ENCODE measurements at places on chromosomes 3 and 15.

- no peak for DNase-seq
These were observed 7.4 kb downstream of the SLC35A5 start for GRCh38 chr3:112569265-112569664.

DNA sequence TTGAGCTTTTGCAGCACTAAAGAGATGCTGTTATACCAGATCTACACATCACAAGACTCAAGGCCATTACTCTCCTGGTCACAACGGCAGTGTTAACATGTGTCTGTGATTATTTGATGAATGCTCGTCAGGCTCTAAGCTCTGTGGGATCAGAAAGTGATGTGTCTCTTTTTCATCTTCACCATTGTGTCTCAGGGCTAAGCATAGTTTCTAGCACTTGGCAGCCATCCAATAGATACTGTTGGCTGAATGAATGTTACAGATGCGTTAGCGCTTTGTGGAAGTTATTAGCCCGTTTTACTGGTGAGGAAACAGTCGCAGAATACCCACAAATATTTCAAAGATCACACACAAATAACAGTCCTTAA is 1.2 kb upstream of the FAM81A start:
- no peak for DNase-seq

DNA sequence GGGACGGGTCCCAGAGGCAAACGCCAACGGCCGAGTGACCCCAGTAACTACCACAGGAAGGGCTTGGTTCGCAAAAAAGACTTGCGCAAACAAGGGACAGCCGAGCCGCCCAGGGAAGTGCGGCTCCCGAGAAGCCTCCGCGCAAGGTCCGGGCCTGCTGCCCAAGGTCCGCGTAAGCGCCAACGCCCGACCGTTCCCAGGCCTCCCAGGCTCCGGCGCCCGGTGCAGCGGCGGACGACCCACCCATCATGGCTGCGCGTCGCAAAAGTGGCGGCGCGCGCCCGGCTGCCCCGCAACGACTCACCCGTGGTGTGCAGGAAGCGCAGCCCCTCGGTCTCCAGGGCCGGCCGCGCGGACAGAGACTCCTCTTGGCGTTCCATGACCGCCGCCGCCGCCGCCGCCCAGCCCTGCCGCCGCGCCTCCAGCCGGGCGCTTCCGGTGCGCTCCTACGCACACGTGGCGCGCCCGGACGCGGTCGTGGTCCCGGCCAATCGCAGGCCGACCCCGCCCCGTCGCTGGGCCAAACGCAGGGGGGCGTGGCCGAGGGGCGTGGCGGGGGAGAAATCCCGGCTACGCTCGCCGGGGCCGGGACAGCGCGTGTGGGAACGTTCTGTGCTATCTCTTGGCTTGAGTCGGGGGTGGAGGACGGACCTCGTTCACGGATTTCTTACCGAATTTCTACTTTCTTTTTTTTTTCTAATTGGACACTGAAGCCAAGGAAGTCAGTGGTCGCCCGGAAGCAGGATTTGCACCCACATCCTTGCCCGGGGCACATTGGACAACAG is at the start of gene SELENOS:
SELENOS (minus strand) TSS at position 448 of the 785 bp plus-strand sequence; CDS start at position 380, 68 bp downstream.
- DNase-seq, result peak; percentile 83

GRCh38 chr15:72445426-72445825 is 28.7 kb upstream of the ARIH1 start:
- DNase-seq, result no peak

DNA sequence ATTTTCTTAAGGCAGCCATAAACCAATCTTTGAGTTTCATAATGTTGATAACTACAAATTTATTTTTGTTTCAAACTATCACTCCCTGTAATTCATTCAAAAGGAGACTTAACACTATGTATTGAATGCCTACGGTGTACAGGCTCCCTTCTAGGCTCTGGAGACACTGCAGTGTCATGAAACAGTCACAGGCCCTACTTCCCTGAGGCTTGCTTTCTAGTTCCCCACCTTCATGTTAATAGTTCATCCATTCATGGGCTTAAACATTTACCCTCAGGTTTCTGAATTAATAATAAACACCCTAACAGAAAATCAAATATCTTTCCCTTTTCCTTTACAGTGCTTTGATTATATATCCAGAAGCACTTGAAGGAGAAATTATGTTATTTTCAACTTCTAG is 168.7 kb downstream of the CHL1 start:
- DNase-seq, result no peak

- no peak for DNase-seq
These were observed 347.7 kb upstream of the TGFBR2 start for GRCh38 chr3:30258426-30259392.

DNA sequence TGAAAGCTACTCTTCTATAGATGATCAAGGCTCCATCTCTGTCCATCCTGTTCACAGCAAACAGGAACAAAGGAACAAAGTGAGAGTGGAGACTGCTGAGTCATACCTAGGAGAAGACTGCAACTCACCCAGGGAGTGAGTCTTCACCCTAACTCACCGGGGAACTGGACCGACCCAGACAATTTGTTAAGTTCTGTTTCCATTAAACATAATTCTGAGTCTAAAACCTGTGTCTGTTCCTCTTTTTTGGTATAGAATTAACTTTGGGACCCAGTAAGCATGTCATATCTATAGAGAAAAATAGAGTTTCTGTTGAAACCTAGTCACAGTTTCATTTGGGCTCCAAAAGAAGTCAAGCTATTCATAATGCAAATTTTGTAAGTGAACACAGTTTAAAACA is 21.6 kb downstream of the CCDC80 start:
- no peak for DNase-seq

GRCh38 chr3:186902713-186903112 is 27.6 kb upstream of the ST6GAL1 start:
- DNase-seq, result no peak

DNA sequence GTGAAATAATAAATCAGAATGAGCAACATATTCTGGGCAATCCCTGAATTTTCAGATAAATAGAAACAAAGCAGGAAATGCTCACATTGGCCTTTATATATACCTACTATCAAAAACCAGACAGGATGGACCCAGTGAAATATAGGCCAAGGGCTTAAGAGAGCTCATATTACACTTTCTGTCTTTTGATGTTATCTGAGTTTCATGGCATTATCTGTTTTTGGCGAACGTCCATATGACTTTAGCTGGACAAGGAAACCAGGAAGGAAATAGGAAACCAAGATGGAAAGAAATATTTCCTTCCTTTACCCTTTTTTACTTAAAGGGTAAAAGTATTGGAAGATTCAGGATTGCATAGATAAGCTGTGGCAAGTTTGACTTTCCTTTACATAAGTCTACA is 274.8 kb downstream of the THSD4 start:
- DNase-seq, result no peak

GRCh38 chr3:71104121-71104541 is 479.4 kb downstream of the FOXP1 start:
- DNase-seq, result no peak

DNA sequence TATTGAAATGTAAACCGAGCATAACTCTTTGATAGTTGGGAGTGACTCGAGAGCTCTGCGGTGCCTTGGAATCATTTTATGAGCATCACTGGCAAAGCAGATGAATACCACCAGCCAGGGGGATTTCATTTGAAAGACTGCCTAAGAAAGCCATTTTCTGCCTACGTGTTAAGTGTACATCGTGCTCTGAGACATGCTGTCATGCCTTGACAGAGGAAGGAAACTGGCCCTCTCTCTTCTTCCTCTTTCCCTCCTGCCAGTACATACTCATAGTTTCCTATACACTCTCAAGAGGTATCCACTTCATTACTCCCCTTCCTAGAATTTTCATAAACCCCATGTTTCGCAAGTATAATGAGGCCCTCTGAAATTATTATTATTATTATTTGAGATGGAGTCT is 8.8 kb downstream of the BCL2A1 start:
- no peak for DNase-seq

DNA sequence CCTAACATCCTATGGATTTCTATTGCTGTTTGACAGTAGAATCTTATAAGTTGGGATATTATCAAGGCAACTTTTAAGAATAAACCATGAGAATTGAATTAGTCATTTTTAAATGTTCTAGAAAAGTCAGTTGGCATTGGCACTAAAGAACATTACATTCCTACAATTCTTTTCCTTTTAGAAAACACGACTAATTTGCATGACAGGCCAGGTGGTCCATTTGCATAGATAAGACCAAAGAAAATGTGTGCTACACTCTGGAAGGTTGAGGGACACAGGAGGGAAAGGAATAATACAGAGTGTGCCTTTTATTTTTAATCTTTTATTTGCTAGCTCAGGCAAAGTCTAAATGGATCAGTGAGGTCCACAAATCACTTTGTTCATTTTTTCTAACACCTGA is 962.3 kb downstream of the EPHA3 start:
- DNase-seq, result no peak

- no peak for DNase-seq
These were observed 20.5 kb upstream of the UBE2Q2 start for GRCh38 chr15:75822685-75823278.

- no peak for DNase-seq
These were observed 119.2 kb upstream of the TP63 start for GRCh38 chr3:189512039-189512438.

DNA sequence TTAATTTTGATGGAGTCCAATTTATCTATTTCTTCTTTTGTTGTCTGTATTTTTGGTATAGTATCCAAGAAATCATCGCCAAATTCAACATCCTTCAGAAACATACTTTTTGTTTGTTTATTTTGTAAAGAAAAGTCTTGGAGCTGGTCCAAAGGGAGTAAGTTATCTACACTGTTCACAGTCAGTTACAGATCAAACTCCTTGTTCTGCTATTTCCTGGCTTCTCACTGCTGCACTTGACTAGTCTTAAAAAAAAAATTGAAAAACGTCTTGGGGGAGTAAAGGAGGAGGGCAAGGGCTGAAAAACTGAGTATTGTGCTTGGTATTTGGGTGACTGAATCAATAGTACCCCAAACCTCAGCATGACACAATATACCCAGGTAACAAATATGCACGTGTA is 105.6 kb downstream of the NFKBIZ start:
- no peak for DNase-seq

- no peak for DNase-seq
These were observed 219.9 kb downstream of the TCF12 start for GRCh38 chr15:57138349-57138788.

DNA sequence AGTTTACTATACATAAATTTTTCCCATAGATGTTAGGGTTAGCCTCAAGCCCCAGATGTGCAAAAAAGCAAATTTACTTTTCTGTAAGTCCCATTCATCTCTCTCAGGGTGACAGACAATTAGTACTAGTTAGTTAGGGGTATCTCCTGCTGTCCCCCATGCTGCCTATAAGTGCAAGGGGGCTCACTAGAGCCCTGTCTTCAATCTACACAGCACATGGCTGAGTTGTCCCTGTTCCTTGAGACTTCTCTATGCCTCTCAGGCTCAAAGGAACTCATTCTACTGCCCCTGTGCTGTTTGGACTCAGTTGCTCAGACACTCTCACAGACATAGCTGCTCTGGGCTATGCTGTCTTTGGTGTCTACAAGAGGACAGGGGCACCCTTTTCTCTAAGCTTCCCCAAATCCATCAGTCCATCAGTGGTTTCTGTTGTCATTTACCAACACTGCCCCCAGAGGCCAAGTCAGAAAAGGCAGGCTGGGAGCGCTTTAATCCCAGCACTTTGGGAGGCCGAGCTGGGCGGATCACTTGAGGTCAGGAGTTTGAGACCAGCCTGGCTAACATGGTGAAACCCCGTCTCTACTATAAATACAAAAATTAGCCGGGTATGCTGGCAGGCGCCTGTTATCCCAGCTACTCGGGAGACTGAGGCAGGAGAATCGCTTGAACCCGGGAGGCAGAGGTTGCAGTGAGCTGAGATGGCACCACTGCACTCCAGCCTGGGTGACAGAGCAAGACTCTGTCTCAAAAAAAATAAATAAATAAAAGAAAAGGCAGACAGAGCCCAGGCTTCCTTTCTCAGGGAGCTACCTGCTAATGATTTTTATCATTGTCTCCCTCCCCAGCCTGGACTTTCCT is 31.4 kb upstream of the PRTG start:
- peak; percentile 10 for DNase-seq

GRCh38 chr3:15633159-15633558 is 31.6 kb downstream of the BTD start:
- DNase-seq, result no peak

DNA sequence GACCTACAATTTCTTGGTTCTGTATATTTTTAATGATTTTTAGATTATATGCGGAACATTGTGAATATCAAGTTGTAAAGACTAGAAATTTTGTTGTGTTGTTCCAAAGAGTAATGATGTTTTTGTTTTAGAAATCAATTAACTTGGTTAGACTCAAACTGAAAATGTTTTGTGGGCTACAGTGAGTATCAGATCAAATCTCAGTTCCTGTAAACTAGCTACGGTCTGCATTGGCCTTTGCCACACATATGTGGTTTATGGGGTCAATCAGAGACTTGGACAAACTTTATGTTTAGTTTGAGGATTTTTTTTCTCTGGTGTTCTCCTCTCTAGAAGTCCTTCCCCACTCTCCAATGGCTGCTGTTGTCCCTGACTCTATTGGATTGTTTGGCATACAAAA is 308.0 kb upstream of the THRB start:
- DNase-seq, result no peak

- no peak for DNase-seq
These were observed 137.2 kb upstream of the RAD18 start for GRCh38 chr3:9100513-9100894.

- DNase-seq, result no peak
These were observed 917.0 kb downstream of the TUSC7 start for GRCh38 chr3:117626577-117626976.

- DNase-seq, result peak; percentile 10
These were observed 28.0 kb upstream of the GABRA5 start for GRCh38 chr15:26838742-26839460.

- no peak for DNase-seq
These were observed 91.6 kb downstream of the ADCY5 start for GRCh38 chr3:123357275-123357674.

GRCh38 chr3:138374573-138375134 is 26.3 kb downstream of the MRAS start:
- no peak for DNase-seq

GRCh38 chr3:38614651-38615352 is 34.7 kb downstream of the SCN5A start:
- DNase-seq, result no peak

DNA sequence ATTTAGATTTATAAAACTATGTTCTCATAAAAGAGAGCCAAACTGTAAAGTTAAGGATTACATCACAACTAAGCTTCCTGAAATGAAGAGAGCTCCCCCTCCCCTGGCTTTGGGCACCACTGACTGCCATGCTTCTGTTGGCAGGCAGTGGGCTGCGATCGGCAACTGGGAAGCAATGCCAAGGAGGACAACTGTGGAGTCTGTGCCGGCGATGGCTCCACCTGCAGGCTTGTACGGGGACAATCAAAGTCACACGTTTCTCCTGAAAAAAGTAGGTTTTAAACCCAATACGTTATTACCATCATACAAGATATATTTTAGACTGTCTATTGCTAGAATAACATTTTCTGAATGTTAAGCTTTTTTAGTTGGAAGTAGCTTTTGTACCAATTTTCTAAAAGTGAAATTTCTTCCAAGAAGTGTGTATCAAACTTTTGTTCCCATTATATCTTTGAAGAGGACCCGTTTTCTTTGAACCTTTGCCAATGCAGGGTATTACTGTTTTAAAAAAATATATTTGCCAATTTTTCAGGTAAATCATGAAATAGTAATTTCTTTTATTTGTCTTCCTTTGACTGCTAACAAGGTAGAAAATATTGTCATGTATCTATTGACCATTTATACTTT is 184.1 kb downstream of the ADAMTSL3 start:
- no peak for DNase-seq

- DNase-seq, result no peak
These were observed 128.2 kb downstream of the SUCLG2 start for GRCh38 chr3:67526246-67526645.

GRCh38 chr3:126519506-126520455 is 2.2 kb upstream of the UROC1 start:
- no peak for DNase-seq

All from stimulated activated naive CD8-positive, alpha-beta T cell treated with anti-CD3 and anti-CD28 coated beads, Interleukin-15, amount 100 ng/mL, for 72 hours (primary cell).